RKO (cell line): ENCODE measurements at places on chromosomes 1 and 21.

- DNase-seq, result peak; percentile 61
Measured at GRCh38 chr1:30719406-30720270, 3.7 kb downstream of the MATN1 start.

- no peak for DNase-seq
Measured at GRCh38 chr1:70227439-70227838, 6.3 kb downstream of the SRSF11 start.

- peak; percentile 61 for DNase-seq
Measured at GRCh38 chr1:152654110-152654509, 9.1 kb upstream of the LCE2D start.

DNA sequence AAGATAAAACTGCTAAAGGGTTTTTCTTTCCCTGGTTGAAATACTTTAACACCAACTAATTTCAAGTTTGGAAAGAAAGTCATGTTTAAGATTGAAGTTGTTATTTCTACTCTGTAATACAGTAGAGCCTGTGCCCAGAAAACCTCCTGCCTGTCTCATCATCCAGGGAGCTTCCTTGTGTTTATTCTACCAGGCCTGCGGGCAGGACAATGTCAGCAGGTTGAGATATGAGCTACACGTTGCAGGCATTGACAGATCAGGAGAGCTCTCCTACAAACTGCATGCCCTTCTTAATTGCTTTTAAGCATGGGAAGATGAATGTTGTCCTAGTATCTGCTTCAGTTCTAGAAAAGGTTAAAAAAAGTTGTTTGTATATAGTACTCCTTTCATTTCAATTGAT is 43.1 kb upstream of the CTBS start:
- DNase-seq, result no peak

DNA sequence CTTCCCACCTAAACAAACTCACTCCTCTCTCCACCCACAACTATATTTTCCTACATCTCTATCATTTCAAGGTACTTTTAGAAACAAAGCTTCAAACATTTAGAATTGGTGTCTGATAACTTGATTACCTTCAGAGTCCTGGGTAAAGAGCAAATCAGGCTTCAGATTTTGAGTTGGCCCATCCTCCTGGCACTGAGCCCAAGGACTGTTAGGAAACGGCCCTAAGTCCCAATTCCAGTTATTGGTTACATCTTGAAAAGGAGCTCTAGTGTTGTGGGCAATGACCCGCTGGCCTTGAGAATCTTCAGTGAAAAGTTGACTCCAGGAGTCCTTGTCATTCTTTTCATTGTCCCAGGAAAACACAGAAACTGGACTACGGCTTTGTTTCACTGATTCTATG is 15.1 kb downstream of the MTFR1L start:
- no peak for DNase-seq

DNA sequence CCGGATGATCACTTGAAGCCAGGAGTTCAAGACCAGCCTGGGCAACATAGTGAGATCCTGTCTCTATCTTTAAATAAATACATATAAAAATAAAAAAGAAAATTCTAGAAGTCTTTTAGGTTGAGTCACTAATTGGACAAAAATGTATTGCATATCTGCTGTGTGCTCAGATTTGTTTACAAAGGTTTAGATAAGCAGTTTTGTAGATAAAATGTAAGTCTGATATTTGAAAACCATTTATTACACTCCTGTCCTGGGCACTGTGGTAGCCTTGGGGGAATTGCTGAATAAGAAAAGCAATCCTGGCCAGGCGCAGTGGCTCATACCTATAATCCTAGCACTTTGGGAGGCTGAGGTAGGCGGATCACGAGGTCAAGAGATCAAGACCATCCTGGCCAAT is 11.6 kb downstream of the GMEB1 start:
- no peak for DNase-seq

DNA sequence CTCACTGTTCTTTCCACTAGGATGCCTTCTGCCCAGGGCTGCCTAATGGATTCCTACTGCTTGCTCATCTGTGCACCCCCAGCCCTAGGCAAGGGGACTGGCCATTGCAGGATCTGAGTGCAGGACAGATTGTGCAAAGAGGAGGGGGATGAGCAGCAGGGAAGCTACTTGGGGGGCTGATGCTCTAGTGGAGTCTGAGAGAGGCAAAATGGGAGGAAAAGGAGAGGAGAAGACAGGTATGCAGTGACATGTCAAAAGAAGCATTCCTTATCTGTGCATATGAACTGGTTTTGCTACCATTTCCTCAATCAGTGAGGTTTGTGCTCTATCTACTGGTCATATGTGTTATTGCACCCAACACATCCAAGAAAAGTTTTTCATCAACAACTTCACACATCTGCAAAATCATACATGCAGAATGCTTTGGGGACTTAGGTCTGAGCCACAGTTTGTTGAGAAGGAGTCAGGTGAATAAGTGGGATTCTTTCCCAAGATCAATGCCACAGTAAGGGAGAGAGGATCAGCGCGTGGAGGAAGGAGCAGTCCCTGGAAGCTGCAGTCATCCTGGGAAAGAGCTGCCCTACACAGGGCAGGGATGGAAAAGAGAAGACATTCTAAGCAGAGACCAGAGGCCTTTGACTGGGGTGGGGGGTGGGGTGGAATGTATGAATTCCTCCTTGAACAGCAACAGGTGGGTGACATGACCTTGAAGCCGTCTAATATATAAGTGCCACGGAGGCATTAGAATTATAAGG is 14.4 kb downstream of the SLC5A9 start:
- peak; percentile 55 for DNase-seq

- no peak for DNase-seq
Measured at GRCh38 chr1:96060621-96061020, 661.0 kb upstream of the PTBP2 start.

- no peak for DNase-seq
Measured at GRCh38 chr1:167648978-167649744, 19.1 kb downstream of the RCSD1 start.

DNA sequence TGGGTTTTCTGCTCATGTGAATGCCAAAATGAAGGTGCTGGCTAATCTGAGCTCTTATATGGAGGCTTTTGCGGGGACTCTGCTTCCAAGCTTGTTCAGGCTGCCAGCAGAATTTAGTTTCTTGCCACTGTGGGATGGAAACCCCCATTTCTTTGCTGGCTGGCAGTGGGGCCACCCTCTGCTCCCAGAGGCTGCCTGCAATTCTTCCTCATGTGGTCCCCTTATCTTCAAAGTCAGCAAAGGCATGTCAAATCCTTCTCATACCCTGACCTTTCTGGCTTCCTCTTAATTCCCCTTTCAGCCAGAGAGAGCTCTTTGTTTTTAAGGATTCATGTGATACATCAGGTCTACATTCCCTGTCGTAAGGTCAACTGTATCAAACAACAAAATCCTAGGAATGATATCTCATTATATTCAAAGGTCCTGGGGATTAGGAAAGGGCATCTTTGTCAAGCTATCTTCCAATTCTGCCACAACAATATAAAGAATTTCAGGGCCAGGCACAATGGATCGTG is 5.2 kb upstream of the GPR161 start:
- no peak for DNase-seq

- no peak for DNase-seq
Measured at GRCh38 chr1:33622757-33623156, 150.3 kb downstream of the ZSCAN20 start.

DNA sequence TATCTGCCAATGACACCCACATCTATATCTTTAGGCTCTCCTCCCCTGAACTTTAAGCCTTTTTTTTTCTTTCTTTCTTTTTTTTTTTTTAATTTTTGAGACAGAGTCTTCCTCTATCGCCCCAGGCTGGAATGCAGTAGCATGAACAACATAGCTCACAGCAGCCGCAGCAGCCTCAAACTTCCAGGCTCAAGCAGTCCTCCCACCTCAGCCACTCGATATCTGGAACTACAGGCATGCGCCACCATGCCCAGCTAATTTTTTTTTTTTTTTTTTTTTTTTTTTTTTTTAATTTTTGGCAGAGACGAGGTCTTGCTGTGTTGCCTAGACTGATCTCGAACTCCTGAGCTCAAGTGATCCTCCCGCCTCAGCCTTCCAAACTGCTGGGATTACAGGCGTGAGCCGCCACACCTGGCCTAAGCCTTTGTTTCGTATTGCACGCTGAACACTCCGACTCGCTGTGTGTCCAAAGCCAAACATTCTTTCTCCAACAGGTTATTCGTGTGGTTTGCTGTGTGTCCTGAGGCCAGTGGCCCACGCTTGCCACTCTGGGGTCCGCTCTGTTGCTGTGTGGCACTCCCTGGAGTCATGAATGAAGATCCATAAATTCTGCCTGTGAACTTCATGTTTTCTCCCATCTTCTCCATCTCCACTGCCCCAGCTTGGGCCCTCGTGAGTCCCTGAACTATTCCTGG is 119.4 kb downstream of the CAMTA1 start:
- no peak for DNase-seq

GRCh38 chr1:207983044-207983635 is 72.2 kb upstream of the CD34 start:
- DNase-seq, result no peak
